ENCODE measurements at places on chromosomes 5 and 9.

DNA sequence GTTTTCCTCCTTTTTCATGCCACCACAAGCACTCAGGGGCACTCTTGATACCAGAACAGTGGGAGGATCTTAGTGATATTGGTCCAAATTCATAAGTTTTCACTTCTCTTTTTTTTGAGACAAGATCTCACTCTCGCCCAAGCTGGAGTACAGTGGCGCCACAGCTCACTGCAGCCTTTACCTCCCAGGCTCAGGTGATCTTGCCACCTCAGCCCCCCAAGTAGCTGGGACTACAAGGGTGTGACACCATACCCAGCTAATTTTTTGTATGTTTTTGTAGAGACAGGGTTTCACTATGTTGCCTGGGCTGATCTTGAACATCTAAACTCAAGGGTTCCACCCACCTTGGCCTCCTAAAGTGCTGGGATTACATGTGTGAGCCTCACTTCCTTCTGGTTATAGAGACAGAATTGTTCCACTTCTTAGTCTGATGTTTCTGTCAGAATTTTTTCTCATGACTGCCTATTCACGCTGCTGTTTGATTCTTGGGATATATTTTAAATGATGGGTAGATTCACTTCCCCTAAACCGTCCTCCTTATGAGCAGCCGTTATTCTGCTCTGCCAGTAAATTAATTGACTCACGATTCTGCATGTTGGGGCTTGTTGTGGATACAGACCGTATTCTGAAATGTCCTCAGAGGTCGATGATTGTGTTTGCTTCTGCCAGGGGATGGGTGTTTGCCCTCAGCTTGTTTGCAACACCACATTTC is 30.8 kb downstream of the MTAP start:
- DNase-seq = no peak

- DNase-seq = no peak
Measured at GRCh38 chr5:66992547-66992946, 204.1 kb downstream of the CD180 start.

DNA sequence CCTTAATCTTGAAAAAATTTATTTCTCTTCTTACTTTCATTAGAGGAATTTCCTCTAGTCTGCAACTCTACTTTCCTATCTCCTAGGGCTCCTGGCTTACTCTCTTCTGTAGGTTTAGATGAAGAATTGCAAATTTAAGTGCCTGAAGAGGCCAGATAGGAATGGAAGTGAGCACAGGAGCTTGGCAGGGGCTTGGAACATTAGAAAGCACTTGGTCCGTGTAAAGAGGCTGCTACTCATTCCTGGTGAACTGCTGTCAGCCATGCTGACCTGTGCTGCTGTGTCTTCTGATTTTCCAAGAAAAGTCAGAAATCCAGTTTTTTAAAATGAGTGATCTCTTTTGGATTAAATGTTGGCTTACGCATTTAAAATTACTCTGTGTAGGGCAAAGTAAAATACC is 210.9 kb upstream of the CLINT1 start:
- DNase-seq = no peak

DNA sequence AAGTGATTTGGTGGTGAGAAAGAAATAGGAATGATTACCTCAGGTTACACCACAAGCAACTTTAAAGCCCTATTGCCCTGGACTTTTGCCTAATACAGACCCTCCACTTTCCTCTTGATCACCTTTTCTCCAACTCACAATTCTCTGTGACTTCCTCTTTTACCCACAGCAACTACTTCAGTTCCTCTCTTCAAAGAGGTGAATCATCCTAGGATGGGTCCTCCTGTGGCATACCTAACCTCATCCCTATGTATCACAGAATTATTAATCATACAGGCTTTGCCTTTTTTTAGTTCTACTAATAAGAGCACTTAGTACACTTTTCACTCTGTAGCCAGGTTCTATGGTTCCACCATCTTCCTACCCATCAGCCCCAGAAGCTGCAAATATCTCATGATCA is 19.6 kb upstream of the INSL6 start:
- no peak for DNase-seq

GRCh38 chr5:22577711-22578110 is 275.4 kb downstream of the CDH12 start:
- no peak for DNase-seq

DNA sequence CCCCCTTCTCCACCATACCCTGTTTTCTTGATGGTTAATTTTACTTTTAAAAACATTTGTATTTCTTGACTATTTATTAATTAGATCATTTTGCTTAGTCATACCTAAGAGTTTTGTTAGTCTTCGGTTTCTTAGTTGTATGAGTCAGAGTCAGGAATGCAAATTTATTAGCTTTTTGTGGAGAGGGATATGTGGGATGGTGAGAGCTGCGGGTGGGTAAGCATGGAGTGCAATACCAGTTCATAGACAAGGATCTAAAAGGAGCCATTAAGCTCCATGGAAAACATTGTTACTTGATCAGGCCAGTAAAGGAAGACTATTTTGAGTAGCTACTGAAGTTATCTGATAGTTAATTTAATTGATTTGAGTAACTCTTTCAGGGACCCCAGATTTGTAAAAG is 77.5 kb downstream of the ZSWIM6 start:
- DNase-seq = no peak

- DNase-seq = no peak
Measured at GRCh38 chr9:5388026-5388819, 48.5 kb upstream of the RLN1 start.

- DNase-seq = no peak
Measured at GRCh38 chr9:115849679-115850412, 303.7 kb upstream of the PAPPA start.

- DNase-seq = no peak
Measured at GRCh38 chr5:90696153-90696552, 137.6 kb downstream of the ADGRV1 start.

GRCh38 chr9:87285183-87285850 is 212.3 kb upstream of the DAPK1 start:
- DNase-seq = no peak

DNA sequence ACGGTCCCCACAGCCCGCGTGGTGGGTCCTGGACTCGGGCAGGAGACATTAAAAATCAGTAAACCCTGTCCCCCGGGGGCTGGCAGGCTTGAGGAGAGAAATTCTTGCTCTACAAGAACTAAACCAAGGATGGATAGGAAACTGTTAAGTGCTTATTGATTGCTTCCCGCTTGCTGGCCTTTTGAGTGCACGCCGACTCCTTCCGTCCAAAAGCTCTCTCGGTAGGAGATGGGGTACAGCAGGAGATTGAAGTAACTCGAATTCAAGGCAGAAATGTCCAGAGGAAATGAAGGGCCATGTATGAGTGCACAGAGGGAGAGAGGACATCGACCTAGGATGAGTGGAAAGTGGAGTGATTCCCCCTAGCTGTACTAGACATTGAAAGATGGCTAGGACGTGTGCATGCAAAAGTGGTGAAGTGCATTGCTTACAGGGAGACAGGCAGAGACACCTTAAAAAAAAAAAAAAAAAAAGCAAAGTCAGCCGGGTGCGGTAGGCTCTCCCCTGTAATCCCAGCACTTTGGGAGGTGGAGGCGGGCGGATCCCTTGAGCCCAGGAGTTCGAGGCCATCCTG is 923 bp downstream of the RECK start:
- peak; percentile 44 for DNase-seq

DNA sequence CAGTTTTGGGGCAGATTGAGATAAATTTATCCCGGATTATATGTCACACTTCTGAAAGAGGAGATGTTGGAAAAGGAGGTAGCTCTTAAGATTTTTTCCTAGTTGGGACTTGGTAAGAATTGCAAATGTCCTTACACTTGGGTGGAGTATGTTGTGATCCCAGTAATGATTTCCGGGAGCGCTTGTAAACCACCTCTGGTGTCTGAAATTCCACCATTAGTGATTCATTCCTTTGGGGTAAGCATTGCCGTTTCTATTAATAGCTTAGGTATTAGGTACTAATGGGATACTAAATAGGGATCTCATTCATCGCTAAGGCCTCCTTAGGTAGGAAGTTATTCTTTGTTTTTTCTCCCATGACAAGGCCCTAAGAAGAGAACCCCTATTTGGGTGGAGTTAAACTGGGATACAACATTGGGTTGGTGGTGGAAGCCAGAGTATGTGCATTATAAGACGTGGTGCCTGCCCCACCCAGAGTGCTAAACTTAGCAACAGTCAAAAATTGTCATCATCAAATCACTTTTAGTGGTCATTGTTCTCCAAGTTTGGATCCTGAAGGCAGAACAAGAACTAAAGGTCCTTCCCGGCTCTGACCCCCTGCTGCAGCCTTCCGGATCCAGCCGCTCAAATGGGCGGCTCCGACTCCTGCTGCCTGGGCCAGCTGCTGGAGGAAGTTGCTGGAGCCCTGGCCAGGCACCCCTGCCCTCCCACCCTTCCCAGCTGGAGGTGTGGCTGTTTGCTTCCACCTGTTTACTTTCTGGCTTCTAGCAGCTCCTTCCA is 31.7 kb upstream of the DAB2IP start:
- no peak for DNase-seq

GRCh38 chr9:91421128-91421765 is 2.4 kb downstream of the NFIL3 start:
- DNase-seq = no peak

- no peak for DNase-seq
Measured at GRCh38 chr5:44891116-44891515, 82.4 kb downstream of the MRPS30 start.

- DNase-seq = no peak
Measured at GRCh38 chr9:38250279-38251035, 142.0 kb upstream of the ALDH1B1 start.

GRCh38 chr9:120556775-120557174 is 23.2 kb downstream of the CDK5RAP2 start:
- DNase-seq = no peak

GRCh38 chr5:134530301-134531077 is 5.0 kb downstream of the JADE2 start:
- DNase-seq = no peak

DNA sequence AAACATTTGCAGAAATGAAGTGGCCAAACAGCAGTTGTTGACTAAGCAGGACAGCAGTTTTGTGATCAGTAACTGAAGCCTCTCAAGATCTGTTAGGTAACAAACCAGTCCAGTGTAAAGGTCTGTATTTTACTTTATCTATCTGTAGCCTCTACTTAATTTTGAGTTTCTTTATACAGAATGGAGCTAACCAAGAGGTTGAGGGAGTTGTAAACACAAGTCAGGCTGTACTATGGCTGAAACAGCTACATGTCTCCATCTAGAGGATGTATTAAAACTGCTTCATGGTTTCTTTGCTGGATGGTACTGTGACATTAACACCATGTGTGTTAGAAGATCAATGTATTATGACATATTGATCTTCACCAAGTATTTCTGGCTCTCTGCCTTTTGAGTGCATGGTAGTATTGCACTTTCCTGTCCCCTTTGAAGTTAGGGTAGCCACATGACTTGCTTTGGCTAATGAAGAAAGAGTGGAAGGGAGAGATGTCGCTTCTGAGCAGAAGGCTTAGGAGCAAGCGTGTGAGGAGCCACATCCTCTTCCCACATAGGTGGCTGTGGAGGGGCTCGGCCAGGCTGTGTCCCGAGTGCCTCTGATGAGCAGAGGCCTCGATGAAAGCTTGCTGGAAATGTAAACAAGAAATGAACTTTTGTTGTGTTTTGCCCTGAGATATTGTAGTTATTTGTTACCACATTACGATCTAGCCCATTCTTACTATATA is 105.6 kb upstream of the PCA3 start:
- DNase-seq = no peak
